Activated CD4-positive, alpha-beta memory T cell treated with anti-CD3 and anti-CD28 coated beads for 36 hours (primary cell): ENCODE measurements at places on chromosomes 4 and X.

DNA sequence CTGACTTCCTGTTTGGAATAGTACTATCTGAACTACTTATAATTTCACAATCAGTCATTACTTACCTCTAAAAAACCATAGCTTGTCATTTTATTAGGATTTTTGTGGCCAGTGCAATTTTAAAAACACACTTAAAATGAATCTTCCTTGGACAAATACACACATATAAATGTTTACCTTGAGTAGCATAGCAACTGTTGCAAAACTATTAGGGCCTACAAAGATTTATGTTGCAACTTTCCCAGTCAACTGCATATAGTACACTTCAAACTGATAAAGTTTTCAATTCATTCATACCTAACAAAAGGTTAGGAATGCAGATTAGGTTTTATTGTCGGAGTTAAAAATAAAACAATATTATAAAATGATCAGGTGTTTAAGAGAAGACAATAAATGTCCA, 193.0 kb downstream of the PDGFC start:
- no peak for DNase-seq

- no peak for DNase-seq
Measured at GRCh38 chr4:110183643-110184042, 14.8 kb downstream of the ELOVL6 start.

GRCh38 chr4:1595789-1596325, 88.3 kb downstream of the FAM53A start:
- DNase-seq: no peak

DNA sequence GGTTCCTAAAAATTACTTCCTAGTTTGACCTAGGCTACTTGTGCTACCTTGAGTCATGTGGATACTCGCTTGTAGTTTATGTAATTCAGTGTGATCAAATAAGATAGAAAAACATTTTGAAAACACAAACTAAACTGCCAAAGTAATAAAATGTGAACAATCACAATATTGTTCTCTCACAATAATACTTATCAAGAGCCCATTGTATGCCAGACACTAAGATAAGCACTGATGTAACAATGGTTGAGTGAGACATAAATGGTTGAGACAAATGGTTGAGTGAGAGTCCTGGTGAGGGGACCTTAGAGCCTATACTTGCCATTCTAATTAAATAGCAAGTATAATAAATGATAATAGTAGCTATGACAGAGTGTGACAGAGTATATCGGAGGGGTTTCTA, 41.7 kb downstream of the RFC1 start:
- no peak for DNase-seq

- no peak for DNase-seq
Measured at GRCh38 chr4:84878546-84878945, 87.9 kb downstream of the WDFY3 start.

- no peak for DNase-seq
Measured at GRCh38 chr4:86451560-86452330, 91.9 kb upstream of the MAPK10 start.
